ENCODE measurements at places on chromosomes 2 and 18. TPM values are rescaled to one million over a fixed set of nuclear protein-coding genes. Genes with fewer than 3 reads are reported as not detected.

The MCFD2 gene
- 60.4 TPM for total RNA-seq

DNA sequence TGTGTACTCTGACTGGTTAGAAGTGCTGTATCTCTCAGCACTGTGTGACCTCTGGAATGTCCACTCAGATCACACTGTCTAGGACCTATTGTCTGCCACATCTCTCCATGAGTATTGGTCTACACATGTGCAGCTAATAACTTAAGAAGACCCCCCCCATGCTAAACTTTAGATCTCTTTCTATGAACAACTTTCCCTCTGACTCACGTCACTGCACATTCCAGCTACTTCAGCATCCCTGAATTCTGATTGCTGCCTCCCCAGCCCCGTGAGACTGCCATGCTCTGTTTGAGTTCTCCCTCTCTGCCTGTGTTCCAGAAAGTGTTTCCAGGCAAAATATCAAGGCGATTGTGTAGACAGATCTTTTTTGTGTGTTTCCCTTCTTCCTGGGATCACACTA, 41.8 kb downstream of the RAPGEF4 start:
- no peak overlapping the region for H3K4me3 ChIP-seq
- H3K27ac ChIP-seq: no peak overlapping the region
- H3K27me3 ChIP-seq: no peaks in the 10 kb centered on the region
- H3K4me1 ChIP-seq: no peaks in the 10 kb centered on the region
- no peaks in the 10 kb centered on the region for H3K36me3 ChIP-seq
- no peak for DNase-seq

The WNT6 gene
- not detected for total RNA-seq

The DSG4 gene
- total RNA-seq: 0.35 TPM

- no peaks in the 10 kb centered on the region for H3K4me1 ChIP-seq
- DNase-seq: no peak
- no peak overlapping the region for H3K27ac ChIP-seq
- H3K27me3 ChIP-seq: no peaks in the 10 kb centered on the region
- H3K36me3 ChIP-seq: peaks cover 44% of the 10 kb centered on the region
These were observed 13.0 kb downstream of the YPEL5 start for GRCh38 chr2:30159766-30160165.

Measured in Peyer's patch (tissue), 4 donors.